Sigmoid colon (tissue), 7 donors: ENCODE measurements at places on chromosomes 1 and 21. TPM values are rescaled to one million over a fixed set of nuclear protein-coding genes. Genes with fewer than 3 reads are reported as not detected.
A peak's percentile ranks its signal among the peaks of the same experiment; 100 is the strongest.

GRCh38 chr1:78533527-78533926 lies 42.8 kb downstream of the PTGFR start:
- H3K27ac ChIP-seq, result no peak overlapping the region
- no peaks in the 10 kb centered on the region for H3K27me3 ChIP-seq
- no peaks in the 10 kb centered on the region for H3K4me1 ChIP-seq
- no peaks in the 10 kb centered on the region for H3K36me3 ChIP-seq
- no peak overlapping the region for H3K4me3 ChIP-seq

GRCh38 chr1:43824795-43825194 lies 108.8 kb upstream of the ARTN start:
- H3K4me1 ChIP-seq, result no peaks in the 10 kb centered on the region
- no peak overlapping the region for H3K27ac ChIP-seq
- no peak for DNase-seq
- H3K4me3 ChIP-seq, result no peak overlapping the region
- H3K27me3 ChIP-seq, result no peaks in the 10 kb centered on the region

DNA sequence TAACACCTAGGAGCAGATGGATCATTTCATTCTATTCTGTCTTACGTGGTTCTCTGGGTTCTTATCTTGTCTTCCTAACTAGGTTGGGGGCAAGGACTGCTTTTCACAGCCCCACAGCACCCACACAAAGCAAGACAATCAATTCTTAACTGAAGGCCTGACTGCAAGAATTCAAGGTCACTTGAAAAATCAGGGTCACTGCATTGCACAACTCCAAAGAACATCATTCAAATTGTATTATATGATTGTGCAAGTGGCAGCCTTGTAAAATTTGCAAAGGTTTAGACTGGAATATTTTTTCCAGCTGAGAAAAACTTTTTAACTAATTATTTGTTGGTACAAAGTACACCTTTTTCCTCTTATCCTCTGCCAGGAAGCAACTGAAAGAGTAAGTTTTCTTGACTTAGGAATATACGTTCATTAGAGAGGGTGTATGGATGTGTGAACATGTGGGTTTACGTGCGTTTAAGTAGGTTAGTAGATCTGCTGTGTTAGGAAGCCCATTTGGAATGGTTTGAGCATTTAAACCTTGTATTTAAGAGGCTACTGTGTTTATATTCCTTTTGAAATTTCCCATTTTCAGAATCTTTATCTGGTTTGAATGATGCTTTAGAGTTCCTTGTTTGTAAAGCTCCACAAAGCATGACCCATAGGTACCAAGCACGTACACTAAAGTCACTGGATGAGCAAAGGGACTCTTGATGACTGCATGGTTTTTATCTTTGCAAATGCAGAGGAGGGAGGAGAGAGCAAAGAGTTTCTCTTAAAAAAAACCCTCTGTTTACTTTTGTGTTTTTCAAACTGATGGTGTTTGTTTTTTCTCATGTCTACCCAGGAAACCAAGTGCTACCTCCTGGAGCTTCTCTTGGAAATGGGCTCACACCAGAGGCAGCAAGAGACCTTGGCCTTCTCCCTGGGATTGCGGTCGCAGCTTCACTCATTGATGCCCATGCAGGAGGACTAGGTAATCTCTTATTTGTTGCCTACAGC lies 214.9 kb downstream of the FGGY start:
- peak overlapping the region; percentile 31 for H3K27ac ChIP-seq
- H3K4me3 ChIP-seq, result no peak overlapping the region
- DNase-seq, result no peak
- no peaks in the 10 kb centered on the region for H3K36me3 ChIP-seq

DNA sequence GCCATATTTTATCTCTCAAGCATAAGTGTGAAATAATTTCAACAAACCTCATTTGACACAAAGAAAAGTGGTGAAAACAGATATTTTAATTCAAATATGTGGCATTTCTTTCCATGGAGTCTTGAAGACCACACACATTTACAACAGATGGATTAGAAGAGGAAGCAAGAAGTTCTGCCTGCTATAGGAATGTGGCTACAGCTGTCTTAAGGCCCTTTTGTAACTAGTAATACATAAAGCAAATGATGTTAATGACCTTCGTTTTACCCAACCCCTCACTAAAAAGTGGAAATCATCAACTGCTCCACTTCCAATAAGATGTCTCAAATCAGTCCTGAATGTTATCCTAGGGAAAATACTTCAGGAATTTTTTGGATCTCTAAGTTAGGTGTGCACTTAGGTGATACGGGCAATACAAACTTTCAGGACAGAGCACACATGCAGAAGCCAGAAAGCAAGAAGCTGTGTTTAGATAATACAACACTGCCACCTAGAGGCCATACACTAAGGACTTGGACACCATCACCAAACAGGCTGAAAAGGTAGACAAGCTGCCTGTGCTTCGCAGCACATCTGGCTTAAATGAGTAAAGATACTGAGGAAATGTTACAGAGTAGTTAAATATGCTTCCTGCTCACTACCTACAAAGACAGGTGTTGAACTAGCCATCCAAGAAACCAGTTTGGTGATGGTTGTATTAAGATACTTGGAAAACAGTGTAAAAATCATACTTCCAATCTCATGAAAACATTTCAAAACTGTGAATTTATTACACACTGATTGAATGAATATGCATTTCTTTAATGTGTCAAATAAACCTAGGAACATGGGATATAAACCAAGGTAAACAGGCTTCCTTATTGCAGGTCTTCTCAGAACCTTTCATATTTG lies 24.4 kb downstream of the RRAGC start:
- no peaks in the 10 kb centered on the region for H3K27me3 ChIP-seq
- H3K27ac ChIP-seq, result no peak overlapping the region

GRCh38 chr21:29920938-29921337 lies 18.9 kb downstream of the GRIK1 start:
- H3K4me3 ChIP-seq, result no peak overlapping the region
- H3K36me3 ChIP-seq, result no peaks in the 10 kb centered on the region
- no peak overlapping the region for H3K27ac ChIP-seq
- no peak for DNase-seq
- H3K27me3 ChIP-seq, result no peaks in the 10 kb centered on the region
- H3K4me1 ChIP-seq, result no peaks in the 10 kb centered on the region

GRCh38 chr21:45541221-45542039 lies 810 bp downstream of the SLC19A1 start:
- peak; percentile 90 for DNase-seq
- H3K27ac ChIP-seq, result peak overlapping the region; percentile 69
- no peaks in the 10 kb centered on the region for H3K27me3 ChIP-seq
- no peaks in the 10 kb centered on the region for H3K36me3 ChIP-seq

DNA sequence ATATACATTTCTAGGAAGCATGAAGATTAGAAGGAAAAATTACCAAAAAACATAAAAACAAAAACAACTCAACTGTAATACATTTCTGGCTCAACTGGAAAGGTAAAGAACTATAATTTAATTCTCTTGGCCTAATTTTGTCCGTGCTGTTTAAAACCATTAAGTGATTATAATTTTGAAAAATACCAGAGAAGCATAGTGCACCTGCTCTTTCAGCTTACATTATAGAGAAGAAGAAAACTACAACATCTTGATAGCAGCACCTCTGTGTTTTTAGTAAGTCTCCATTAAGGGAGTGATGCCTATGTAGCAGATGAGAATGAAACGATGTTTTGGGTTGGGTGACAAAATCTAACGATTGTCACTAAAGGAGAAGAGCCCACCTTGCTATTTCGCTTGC lies 19.3 kb upstream of the MAN1A2 start:
- no peak for DNase-seq
- H3K27ac ChIP-seq, result no peak overlapping the region
- no peak overlapping the region for H3K4me3 ChIP-seq
- H3K36me3 ChIP-seq, result no peaks in the 10 kb centered on the region
- H3K4me1 ChIP-seq, result no peaks in the 10 kb centered on the region

GRCh38 chr1:178566187-178566586 lies 53.3 kb downstream of the TEX35 start:
- H3K4me1 ChIP-seq, result no peaks in the 10 kb centered on the region
- H3K27me3 ChIP-seq, result no peaks in the 10 kb centered on the region
- H3K4me3 ChIP-seq, result no peak overlapping the region
- no peak for DNase-seq
- no peak overlapping the region for H3K27ac ChIP-seq

DNA sequence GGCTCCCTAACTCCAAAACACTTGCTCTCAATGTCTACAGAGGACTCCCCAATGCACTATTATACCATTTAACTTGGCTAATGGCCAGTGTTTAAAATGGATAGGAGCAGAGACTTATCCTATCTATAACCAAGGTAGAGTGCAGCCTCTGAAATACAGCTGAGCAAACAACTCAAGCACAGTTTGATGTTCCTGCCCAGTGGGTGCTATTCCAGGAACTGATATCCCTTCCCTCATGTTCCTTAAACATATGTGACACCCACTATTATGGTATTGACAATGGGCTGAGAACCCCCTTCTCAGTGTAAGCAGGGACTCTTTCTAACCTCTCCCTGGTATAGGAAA lies 51.7 kb downstream of the SH3GLB1 start:
- no peaks in the 10 kb centered on the region for H3K27me3 ChIP-seq
- H3K4me1 ChIP-seq, result no peaks in the 10 kb centered on the region
- H3K36me3 ChIP-seq, result no peaks in the 10 kb centered on the region
- H3K27ac ChIP-seq, result no peak overlapping the region
- no peak overlapping the region for H3K4me3 ChIP-seq
- no peak for DNase-seq

DNA sequence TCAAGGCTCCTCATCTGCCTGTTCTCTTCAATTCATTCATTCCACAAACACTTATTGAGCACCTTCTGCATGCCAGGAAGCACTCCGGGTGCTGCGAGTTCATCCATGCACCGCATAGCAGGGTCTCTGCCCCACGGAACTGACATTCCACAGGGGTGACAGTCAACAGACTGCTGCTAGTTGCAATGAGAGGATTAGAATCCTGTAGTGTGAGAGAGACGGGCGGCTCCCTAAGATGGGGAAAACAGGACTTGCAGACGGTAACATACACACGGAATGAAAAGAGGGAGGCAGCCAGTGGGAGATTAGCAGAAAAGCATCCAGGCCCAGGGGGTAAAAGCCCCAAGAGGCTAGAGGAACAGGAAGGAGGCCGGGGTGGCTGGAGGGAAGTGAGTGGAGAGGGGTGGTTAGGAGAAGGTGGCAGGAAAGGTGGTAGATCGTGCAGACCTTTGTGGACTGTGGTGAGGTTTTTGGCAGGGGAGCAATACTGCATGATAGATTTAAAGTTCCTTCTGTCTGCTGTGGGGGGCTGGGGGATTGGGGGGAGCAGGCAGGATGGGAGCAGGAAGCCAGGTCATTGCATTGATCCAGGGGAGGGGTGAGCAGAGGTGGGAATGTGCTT lies 6.6 kb downstream of the TNFRSF8 start:
- peaks cover under 1% of the 10 kb centered on the region for H3K27me3 ChIP-seq
- H3K4me1 ChIP-seq, result no peaks in the 10 kb centered on the region
- no peak overlapping the region for H3K27ac ChIP-seq
- no peaks in the 10 kb centered on the region for H3K36me3 ChIP-seq
- DNase-seq, result no peak
- no peak overlapping the region for H3K4me3 ChIP-seq

- no peaks in the 10 kb centered on the region for H3K36me3 ChIP-seq
- H3K4me1 ChIP-seq, result no peaks in the 10 kb centered on the region
- H3K27me3 ChIP-seq, result no peaks in the 10 kb centered on the region
- DNase-seq, result no peak
Observed at GRCh38 chr1:90334137-90334536, 339.2 kb downstream of the ZNF326 start.

DNA sequence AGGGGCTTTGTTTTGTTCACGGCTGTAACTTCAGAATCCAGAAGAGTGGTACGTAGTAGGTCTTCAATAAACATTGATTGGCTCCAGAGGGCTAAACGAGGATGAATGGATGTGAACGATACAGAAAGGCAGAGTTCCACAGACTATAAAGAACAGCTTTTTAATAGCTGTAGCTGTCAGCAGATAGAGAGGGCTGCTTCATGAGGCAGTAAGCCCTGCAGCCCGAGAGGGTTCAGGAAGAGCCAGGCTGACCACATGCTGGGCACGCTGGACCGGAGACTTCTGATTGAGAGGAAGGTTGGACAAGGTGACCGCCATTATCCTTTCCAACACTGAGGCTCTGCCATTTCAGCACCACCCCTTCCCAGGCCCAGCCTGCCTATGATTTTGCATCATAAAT lies 45.3 kb downstream of the KIRREL1 start:
- peak overlapping the region; percentile 9 for H3K27ac ChIP-seq
- H3K36me3 ChIP-seq, result no peaks in the 10 kb centered on the region

DNA sequence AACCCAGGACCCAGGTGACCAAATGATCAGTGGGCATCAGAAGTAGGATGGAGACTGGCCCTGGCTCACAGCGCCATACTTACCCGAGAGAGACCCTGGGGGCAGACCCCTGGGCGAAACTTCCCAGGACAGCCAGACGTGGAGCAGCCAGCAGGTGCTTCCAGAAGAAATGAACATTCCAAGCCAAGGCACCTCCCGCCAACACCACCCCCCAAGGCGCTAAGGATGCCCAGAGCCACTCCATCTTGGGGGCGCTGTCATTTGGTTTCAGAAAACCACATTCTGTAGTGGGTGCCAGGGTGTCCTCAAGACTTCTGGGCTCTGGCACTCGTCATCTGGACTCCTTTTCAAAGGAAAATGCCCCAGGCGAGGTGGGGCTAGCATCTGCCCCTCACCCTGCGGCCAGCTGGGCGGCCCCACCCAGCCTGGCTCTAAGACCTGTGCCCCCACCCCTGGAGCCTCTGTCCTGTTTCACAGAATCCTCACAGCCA lies 98.8 kb downstream of the RIPK4 start:
- peak; percentile 57 for DNase-seq
- H3K36me3 ChIP-seq, result no peaks in the 10 kb centered on the region
- H3K27ac ChIP-seq, result no peak overlapping the region
- no peak overlapping the region for H3K4me3 ChIP-seq
- H3K27me3 ChIP-seq, result no peaks in the 10 kb centered on the region

GRCh38 chr1:36153476-36153875 lies 2.5 kb upstream of the MAP7D1 start:
- H3K4me1 ChIP-seq, result peaks cover 59% of the 10 kb centered on the region
- H3K27me3 ChIP-seq, result no peaks in the 10 kb centered on the region
- no peaks in the 10 kb centered on the region for H3K36me3 ChIP-seq

DNA sequence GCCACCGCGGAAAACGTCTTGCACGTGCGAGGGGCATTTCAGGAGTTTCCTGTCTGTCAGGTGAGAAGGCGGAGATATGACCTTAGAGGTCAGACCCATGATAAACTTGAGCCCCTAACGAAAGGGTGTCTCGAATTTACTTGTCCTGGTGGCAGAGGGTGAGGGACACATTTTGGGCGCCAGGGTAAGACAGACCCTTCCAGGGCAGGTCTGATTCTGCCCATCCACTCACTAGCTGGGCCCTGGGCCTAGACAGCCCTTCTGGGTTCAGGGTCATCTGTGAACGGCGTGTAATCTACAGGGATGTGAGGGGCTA lies 395 bp upstream of the CSRP1 start:
- peak overlapping the region; percentile 94 for H3K27ac ChIP-seq
- DNase-seq, result no peak
- no peaks in the 10 kb centered on the region for H3K36me3 ChIP-seq
- H3K4me1 ChIP-seq, result peaks cover 45% of the 10 kb centered on the region

ZNF684 gene
- polyA plus RNA-seq, result 3.0 TPM

PGBD2 gene
- 5.1 TPM for polyA plus RNA-seq

GUCA2A gene
- polyA plus RNA-seq, result 950 TPM

HRNR gene
- polyA plus RNA-seq, result not detected

PLEKHN1 gene
- not detected for polyA plus RNA-seq

OR14K1 gene
- not detected for polyA plus RNA-seq
